ENCODE measurements at places on chromosomes 11 and 22.
A peak's percentile ranks its signal among the peaks of the same experiment; 100 is the strongest.

- no peak for DNase-seq
These were observed 9.2 kb downstream of the OR5A2 start for GRCh38 chr11:59417023-59417422.

- DNase-seq = peak; percentile 65
These were observed 9.8 kb upstream of the MPEG1 start for GRCh38 chr11:59222464-59223060.

- no peak for DNase-seq
These were observed 99.6 kb downstream of the KIAA1671 start for GRCh38 chr22:25051983-25052710.

- no peak for DNase-seq
These were observed 33.7 kb upstream of the EI24 start for GRCh38 chr11:125535585-125535984.

DNA sequence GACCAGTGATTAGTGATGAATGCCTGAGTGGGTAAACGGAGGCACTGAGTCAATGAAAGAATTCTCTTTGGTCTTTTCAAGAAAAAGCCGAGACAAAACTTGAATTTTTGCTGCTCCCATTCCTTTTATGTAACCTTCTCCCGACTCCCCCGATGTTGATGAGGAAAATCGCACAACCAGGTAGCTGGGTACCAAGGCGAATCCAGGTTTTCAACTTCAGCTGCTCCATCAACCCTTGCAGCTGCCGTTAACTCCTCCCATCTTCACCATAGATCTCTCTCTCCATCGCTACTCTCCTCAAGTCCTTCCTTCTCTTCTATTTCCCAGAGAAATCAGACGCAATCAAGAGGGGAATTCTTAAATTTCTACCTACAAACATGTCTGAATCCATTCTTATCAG is 611 bp upstream of the USP2 start:
- DNase-seq = no peak

DNA sequence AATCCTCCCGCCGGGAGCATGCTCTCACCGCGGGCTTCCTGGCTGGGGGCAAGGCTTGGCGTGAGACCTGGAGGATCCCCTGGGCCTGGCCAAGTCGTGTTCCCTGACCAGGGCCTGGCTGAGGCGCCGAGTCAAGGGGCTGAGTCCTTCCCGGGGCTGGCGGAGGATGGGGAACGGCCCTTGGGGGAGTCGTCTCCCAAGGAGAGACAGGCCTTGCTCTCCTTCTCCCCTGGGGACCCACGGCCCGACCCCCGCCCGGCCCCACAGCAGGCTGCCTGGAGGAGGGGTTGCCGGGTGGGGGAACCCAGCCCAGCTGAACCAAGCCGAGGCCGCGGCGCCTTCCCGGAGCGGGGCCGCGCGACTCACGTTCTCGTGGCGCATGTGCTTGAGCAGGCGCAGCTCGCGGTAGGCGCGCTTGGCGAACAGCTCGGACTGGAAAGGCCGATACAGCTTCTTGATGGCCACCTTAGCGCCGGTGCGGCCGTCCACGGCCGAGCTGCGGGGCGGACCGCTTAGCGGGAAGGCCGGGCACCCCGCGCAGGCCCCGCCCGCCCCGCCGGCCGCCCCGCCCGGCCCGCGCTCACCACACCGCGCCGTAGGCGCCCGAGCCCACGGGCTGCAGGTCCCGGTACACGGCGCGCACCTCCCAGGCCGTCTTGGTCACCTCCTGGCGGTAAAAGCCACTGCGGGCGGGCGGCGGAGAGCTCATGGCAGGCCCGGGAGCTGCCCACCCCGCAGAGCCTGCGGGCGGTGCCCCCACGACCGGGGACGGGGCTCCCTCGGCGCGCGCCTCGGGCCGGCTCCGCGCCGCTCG is 475 bp downstream of the MAPK12 start:
- peak; percentile 68 for DNase-seq

- no peak for DNase-seq
These were observed 2.3 kb upstream of the PEX16 start for GRCh38 chr11:45919806-45920530.

DNA sequence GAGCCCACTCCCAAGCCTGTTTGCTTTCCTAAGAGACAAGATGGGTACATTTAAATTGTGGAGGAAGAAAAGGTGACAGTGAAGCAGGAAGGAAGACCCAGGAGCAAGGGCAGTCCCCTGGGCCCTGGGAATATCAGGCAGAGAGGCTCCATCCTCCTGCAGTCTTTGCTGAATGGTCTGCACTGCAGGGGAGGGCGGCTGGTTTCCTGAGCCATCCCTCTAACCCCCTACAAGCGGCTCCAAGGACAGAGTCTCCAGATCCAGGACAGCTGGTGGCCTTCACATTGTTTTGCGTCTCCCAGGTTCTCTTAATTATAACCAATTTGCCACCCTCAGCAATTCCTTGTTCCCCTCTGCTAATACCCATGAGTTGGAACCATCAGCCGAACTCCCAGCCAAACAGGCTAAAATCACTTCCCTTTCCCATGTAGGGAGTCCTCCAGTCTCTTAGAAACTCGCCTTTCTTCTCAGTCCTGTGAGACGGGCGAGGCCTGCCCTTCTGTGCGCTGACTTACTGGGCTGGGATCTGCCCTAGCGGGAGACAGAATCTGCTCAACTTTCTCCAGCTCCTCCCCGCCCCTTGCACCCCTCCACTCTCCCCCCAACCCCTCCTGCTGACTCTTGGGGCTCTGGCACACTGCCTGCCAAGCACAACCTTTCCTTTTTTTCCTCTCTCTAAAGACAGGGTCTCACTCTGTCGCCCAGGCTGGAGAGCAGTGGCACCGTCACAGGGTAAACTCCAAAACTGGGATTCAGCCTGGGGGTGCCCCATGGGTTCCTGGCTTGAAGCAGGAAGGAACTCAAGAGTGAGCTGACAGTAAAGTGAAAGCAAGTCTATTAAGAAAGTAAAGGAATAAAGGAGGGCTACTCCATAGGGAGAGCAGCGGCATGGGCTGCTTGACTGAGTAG is 53.4 kb upstream of the EMID1 start:
- DNase-seq = no peak

GRCh38 chr22:33109514-33110430 is 51.6 kb upstream of the SYN3 start:
- no peak for DNase-seq

All from amniotic epithelial cell (primary cell).